ENCODE measurements at places on chromosomes 7 and 10. TPM values are rescaled to one million over a fixed set of nuclear protein-coding genes. Genes with fewer than 3 reads are reported as not detected.

The ANKRD30A gene
- 0.02 TPM for polyA plus RNA-seq

The RAB19 gene
- polyA plus RNA-seq, result 0.50 TPM

The TAS2R38 gene
- polyA plus RNA-seq, result 0.05 TPM

The TAS2R3 gene
- polyA plus RNA-seq, result not detected

The PRRT4 gene
- polyA plus RNA-seq, result 0.66 TPM

The CRHR2 gene
- polyA plus RNA-seq, result 0.05 TPM

The TMEM229A gene
- polyA plus RNA-seq, result 0.02 TPM

The SFXN2 gene
- 10.8 TPM for polyA plus RNA-seq

The TRPV5 gene
- 0.02 TPM for polyA plus RNA-seq

The C10orf53 gene
- polyA plus RNA-seq, result 0.05 TPM

The ZNF467 gene
- polyA plus RNA-seq, result 8.8 TPM

The BRAF gene
- polyA plus RNA-seq, result 11.0 TPM

The OR2A1 gene
- polyA plus RNA-seq, result 0.07 TPM

The AZGP1 gene
- polyA plus RNA-seq, result 4.7 TPM

The SNX10 gene
- 15.9 TPM for polyA plus RNA-seq

The HOXA13 gene
- 0.02 TPM for polyA plus RNA-seq

The RPEL1 gene
- polyA plus RNA-seq, result 0.02 TPM

The TMEM236 gene
- polyA plus RNA-seq, result 0.30 TPM

The GSTO2 gene
- 16.1 TPM for polyA plus RNA-seq

The ADRB1 gene
- 0.62 TPM for polyA plus RNA-seq

The CREM gene
- polyA plus RNA-seq, result 82.2 TPM

The ICA1 gene
- polyA plus RNA-seq, result 18.5 TPM

The HPS6 gene
- 8.7 TPM for polyA plus RNA-seq

The MRLN gene
- polyA plus RNA-seq, result 2.0 TPM

The MMP21 gene
- polyA plus RNA-seq, result 0.18 TPM

The JAKMIP3 gene
- polyA plus RNA-seq, result 0.39 TPM

The CALU gene
- polyA plus RNA-seq, result 22.2 TPM

The TDRD1 gene
- 0.07 TPM for polyA plus RNA-seq

The WAC gene
- polyA plus RNA-seq, result 54.2 TPM

The CFAP46 gene
- 0.34 TPM for polyA plus RNA-seq

The GCK gene
- 0.30 TPM for polyA plus RNA-seq

The ZNF107 gene
- 8.9 TPM for polyA plus RNA-seq

The PLAC9 gene
- polyA plus RNA-seq, result 7.9 TPM

The PNLIPRP2 gene
- polyA plus RNA-seq, result 0.25 TPM

The ARL4A gene
- 70.3 TPM for polyA plus RNA-seq

The MYL10 gene
- 0.32 TPM for polyA plus RNA-seq

The RELN gene
- polyA plus RNA-seq, result 0.96 TPM

The PLEKHS1 gene
- polyA plus RNA-seq, result 0.37 TPM

The GPR146 gene
- polyA plus RNA-seq, result 12.6 TPM

The PSD gene
- polyA plus RNA-seq, result 3.8 TPM

The WDR91 gene
- polyA plus RNA-seq, result 19.8 TPM

Data from thymus (tissue), 14 donors.